ENCODE measurements at places on chromosomes 5 and 9.

DNA sequence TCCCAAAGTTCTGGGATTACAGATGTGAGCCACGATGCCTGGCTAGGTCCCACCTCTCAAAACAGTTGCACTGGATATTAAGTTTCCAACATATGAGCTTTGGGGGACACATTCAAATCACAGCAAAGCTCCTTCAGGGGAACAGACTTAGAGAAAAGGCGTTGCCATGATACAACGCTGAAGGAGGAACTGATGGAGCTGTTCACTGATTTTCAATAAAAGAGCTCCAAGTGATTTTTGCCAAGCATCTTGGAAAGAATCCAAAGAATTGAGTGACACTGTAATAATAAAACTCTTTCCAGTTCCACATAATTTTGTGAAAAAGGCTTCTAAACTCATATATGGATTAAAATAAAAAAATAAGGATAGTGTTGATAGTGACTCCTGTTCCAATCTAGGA, 72.5 kb downstream of the CSNK1A1 start:
- DNase-seq, result no peak

GRCh38 chr9:93699650-93700049, 123.3 kb downstream of the PHF2 start:
- DNase-seq, result no peak

DNA sequence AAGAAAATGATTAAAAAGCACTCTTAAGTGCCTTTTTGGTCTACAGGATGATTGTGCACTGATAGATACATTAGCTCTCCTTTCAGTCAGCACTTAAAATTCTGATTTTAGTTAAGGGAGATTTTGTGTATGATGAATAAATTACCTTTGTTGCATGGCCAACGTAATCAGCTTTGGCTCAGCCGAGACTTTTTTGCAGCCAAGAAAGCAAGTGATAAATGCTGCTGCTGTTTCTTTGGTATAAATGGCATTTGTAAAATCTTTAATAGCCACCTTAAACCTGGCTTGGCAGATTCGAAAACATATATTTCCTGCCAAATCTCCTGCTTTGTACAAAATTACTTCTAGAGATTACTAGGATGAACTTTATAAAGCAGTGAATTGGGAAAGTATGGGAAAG, 147.7 kb downstream of the DCP2 start:
- no peak for DNase-seq

GRCh38 chr5:99771296-99771695, 763.9 kb upstream of the FAM174A start:
- no peak for DNase-seq

GRCh38 chr9:6616951-6617602, 28.5 kb downstream of the GLDC start:
- no peak for DNase-seq

- no peak for DNase-seq
Observed at GRCh38 chr9:116979456-116979855, 292.4 kb downstream of the TRIM32 start.

DNA sequence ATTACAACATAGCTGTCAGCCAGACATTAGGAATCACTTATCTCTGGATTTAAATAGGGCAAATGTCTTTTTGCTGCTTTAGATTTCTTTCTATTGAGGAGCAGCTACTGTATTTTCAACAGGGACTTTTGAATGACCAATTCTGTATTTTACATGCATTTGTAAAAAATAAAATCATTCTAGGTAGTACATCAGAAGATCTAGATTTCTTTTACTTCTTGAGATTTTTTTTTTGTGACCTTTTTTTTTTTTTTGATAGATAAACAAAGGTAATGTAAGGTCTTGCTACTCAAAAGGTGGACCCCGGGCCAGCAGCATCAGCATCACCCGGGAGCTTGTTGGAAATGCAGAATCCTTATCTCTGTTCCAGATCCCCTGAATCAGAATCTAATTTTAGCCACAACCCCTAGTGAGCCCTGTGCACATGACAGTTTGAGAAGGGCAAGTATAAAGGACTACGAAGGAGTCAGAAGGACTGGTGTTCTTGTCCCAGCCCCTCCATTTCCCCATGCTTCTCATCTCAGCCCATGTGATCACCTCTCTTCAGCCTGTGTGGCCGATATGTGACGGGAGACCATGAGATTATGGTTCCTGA, 37.7 kb upstream of the CKMT2 start:
- no peak for DNase-seq

- DNase-seq, result no peak
Observed at GRCh38 chr9:18502546-18502945, 28.6 kb downstream of the ADAMTSL1 start.

- DNase-seq, result no peak
Observed at GRCh38 chr9:89623925-89624420, 19.2 kb downstream of the GADD45G start.

DNA sequence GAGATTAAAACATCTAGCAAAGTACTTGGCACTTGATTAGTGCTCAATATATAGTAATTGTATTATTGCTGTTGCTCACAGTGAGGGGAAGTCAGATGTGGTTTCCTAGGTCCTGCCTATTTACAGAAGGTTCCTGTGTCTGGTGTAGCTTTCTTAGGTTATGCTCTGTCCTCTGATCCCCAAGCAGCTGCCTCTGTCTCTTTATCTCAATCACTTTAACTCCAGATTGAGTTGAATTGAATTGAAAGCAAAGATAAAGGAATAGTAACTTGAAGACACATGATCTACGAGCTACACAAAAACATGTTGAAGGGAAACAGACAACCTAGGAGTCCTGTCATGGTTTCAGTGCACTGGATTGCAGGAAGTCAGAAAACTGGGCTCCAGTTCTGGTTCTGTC, 113.9 kb upstream of the ADAMTSL1 start:
- DNase-seq, result no peak

- no peak for DNase-seq
Observed at GRCh38 chr9:121942866-121943382, 150.2 kb downstream of the TTLL11 start.

- no peak for DNase-seq
Observed at GRCh38 chr5:160341309-160341870, 29.0 kb upstream of the CCNJL start.

- peak; percentile 53 for DNase-seq
Observed at GRCh38 chr9:113215132-113215531, 5.9 kb downstream of the FKBP15 start.

GRCh38 chr5:124806373-124807077, 60.1 kb upstream of the ZNF608 start:
- DNase-seq, result no peak

DNA sequence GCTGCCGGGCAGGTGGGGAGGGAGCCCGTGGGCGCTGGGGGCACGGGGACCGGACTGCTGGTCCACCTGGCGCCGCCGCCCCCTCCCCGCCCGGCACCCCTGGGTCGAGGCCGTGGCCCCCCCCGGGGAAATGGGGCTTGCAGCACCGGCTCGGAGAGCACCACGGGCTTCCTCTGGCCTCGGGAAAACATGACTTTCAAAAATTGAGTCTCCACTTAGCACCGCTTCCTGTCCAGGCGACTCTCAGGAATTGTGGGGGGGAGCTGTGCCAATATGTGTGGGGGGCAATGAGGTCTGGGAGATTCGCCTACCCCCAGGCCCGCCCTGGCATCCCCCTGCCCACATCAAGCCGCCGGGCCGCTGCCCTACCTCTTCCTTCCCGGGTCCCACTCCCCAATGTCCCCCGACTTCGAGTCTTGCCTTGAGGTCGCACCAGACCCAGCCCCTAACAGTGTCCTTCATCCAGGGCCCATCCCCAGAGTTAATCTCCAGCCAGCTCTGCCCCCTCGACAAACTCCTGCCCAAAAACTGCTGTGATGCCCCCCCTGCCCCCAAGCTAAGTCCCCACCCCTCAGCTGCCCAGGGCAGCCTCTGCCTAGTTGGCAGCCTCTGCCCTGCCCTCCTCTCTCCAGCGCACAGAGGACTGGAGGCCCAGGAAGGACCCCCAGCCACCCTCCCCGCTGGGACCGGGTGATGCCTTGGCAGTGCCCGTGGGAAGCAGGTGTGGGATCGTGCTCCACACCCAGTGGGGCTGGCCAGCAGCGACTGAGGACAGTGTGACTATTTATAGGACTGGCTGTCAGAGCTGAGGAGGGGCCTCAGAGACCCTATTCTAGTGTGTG, 3.9 kb downstream of the EGFL7 start:
- no peak for DNase-seq

DNA sequence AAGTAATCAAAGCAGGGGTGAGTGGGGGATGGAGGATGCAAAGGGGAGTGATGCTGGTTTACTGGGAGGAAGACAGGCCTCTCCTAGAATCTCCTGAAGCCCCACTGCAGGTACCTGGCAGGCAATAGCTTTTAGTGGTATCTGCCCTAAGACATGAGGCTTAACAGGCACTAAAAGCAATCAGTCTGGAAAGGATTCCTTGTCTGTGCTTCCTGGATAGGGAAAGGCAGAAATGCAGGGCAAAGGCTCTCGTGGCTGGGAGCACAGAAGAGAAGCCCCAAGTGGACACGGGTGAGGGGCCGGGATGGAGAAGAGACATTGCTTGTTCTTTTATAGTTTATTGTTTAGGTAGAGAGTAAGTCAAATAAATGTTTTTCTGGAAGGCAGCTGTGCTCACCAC, 40.1 kb downstream of the CCNJL start:
- no peak for DNase-seq

GRCh38 chr9:123511326-123512277, 155.6 kb downstream of the CRB2 start:
- no peak for DNase-seq

- no peak for DNase-seq
Observed at GRCh38 chr5:45252978-45253377, 443.2 kb downstream of the HCN1 start.

DNA sequence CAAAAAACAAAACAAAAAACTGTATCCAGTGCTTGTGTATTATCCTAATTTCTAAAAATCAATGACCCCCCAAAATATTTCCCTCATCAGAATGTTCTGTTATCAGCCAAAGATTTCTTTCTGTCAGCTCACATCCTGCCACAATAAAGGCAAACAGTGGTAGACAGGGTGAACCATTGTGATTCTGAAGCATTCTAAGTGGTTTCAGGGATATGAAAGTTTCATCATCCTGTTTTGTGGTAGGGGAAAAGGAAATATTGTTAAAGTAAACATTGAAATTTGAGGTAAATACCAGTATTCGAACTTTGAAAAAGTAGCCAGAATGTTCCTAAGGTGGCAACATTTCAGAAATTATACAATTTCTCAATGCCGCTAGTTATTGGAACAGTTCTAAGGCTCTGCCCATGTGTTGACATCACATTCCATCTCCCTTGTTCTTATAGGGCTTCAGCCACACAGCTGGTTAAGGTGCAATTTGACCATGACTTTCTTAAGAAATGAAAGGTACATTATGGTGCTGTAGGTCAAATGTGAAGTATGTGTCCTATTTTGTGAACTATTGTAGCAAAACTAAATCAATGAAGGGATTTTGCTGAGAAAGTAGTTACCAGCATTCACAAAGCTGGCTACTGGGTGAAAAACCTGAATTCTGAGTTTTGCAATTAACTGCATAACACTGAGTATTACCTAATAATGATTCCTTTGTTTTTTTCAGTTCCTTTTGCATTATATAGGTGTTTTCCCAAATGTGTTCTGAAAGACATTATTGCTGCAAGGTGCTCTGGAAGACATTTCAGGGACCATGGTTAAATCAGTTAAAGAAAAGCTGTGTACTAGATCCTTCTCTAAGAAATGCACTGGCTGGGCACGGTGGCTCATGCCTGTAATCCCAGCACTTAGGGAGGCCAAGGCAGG, 107.6 kb upstream of the RASGRF2 start:
- DNase-seq, result no peak

GRCh38 chr5:77844623-77845323, 68.6 kb upstream of the TBCA start:
- DNase-seq, result no peak

DNA sequence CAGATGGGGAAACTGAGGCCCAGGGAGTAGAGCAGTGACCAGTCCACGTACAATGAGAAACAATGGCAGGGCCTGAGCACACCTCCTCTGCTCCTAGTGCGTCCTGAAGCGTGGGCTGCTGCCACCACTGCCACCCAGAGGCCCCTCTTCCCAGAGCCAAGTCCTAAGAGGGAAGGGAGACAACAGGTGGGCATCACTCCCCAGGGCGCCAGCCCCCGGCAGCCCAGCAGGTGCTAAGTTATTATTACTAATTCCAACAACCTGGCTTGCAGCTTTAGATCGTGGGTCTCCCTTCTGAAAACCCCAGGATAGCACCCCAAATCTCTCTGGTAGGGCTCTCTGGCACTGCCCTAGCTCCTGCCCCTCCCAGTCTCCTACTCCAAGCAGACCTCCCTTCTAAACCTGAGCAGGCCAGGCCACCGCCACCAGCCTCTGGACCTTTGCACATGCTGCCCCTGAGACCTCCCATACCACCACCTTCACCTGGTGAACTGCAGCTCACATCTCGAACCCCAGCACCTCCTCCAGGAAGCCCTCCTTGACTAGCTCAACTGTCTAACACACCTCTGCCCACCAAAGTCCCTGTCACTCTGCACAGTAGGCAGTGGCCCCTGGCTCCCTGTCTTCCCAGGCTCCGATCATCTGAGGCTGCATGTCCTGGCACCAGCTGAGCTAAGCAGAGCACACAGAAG, 65.8 kb downstream of the VAV2 start:
- no peak for DNase-seq

DNA sequence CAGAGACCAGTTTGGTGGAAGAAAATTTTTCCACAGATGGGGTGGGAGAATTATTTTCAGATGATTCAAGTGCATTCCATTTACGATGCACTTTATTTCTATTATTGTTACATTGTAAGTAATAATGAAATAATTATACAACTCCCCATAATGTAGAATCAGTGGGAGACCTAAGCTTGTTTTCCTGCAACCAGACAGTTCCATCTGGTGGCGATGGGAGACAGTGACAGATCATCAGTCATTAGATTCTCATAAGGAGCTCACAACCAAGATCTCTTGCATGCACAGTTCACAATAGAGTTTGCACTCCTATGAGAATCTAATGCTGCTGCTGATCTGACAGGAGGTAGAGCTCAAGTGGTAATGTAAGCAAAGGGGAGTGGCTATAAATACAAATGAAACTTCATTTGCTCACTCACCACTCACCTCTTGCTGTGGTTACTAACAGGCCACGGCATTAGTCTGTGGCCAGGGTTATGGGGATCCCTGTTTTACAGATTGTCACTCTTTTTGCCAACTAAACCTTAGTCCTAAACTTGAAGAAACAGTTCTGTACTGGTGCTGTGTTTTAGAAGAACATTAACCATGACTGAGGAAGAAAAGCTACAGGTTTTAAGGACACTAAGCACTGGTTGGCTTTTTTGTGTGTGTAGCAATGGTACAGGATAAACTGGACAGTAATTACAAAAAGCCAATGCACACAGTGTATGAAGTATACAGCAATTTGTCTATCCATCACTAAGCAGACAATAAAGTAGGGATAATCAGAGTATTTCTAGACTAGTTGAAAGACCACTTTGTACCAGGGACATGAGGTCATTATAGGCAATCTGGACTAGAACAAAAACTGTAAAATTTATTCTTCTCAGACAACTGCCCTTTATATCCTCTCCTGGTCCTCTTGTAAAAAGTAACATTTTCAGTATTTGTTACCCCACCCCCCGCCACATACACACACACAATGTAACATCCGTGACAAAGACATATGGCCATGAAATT, 9.9 kb downstream of the TMEM232 start:
- DNase-seq, result no peak

- DNase-seq, result no peak
Observed at GRCh38 chr9:86652736-86653135, 294.6 kb downstream of the GAS1 start.

GRCh38 chr5:102975045-102975444, 144.9 kb downstream of the GIN1 start:
- no peak for DNase-seq

Data from CD4-positive, alpha-beta T cell treated with Interleukin-17A for 1 hour (primary cell).